ENCODE measurements at places on chromosomes 16 and 17.

DNA sequence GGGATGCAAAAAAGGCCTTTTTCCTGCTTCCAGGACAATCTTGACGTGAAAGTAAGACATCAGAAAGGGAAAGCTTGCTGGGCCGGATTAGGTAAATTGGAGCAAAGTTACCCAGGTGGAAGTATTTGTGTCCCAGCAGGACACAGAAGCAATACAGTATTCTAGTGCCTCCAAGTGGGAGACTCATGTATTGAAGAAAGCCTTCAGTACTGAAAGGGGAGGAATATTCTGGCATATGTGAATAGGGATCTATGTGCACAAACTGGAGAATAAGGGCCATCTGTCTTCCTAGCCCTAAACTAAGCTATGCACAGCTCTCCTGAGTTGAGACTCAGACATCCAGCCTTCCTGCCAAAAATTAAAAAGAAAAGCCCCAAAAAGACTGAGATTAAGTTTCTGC is 327.3 kb upstream of the CDH8 start:
- no peak for DNase-seq

DNA sequence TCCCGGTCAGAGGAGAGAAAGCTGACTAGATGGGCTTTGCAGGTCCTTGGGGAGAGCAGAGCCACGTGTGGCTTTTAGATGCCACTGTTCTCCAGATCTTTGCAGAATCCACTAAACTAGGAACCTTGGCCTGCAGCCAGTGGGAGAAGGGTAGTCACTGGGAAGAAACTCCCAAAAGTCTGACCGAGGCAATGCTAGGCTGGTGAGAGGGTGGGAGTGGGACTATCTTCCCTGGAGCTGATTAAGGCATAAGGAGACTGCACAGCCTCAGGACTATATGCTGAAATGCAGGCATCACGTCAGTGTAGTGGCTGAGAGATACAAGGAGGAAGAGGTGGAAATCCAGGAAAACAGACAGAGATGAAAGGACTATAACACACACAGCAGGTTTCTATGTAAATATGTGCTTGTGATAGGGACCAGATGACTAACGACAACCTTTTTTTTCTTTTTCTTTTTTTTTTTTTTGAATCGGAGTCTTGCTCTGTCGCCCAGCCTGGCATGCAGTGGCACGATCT is 2.2 kb upstream of the GSDMA start:
- no peak for DNase-seq

DNA sequence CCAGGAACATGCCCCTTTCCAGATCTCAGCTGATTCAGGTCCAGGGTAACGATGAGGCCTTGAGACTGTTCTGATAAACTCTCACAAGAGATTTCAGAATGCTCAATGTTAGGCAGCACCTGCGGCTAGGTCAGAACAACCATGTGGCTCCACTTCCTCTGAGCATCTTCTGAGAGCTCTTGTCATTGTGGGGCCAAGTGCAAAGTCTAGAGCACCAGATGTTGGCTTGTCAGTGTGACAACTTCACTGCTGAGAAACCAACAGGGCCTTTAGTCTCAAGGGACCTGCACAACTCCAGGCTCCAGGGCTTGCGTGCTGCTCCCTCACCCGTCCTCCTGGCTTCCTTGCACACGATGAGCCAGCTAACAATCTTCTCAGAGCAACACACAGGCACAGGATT is 29.0 kb downstream of the FCSK start:
- DNase-seq: no peak

DNA sequence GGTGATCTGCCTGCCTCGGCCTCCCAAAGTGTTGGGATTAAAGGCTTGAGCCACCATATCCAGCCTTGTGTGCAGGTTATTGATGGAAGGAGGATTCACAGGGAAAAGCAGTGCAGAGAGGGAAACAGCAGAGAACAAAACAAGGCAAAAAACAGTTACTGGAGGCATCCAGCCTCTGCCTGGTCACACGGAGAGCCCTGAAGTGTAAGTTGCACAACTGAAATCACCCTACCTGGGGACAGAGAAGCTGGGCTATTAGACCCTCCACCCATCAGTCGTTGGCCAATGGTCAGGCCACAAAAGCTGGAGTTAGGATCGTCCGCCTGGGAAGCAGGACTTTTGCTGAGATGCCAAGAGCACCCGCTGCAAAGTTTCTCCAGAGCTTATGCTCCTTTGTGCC is 57.9 kb upstream of the BCO1 start:
- no peak for DNase-seq

DNA sequence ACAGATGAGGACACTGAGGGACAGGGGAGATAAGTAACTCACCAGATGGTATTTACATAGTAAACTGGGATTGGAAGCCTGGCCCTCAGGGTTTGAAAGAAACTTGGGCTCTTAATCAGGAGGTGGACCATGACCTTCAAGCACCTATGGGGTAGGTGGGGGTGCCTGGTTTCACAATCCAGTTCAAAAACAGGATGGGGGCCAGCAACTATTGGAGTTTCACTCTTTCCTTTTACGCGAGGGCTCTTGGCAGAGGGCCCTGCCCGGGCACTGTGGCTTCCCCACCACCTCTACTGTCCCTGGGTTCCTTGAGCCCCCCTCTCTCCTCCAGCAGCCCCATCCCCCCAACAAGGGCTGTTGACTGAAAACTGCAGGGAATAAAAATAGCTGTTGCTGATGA is 11.3 kb upstream of the PRR29 start:
- no peak for DNase-seq

DNA sequence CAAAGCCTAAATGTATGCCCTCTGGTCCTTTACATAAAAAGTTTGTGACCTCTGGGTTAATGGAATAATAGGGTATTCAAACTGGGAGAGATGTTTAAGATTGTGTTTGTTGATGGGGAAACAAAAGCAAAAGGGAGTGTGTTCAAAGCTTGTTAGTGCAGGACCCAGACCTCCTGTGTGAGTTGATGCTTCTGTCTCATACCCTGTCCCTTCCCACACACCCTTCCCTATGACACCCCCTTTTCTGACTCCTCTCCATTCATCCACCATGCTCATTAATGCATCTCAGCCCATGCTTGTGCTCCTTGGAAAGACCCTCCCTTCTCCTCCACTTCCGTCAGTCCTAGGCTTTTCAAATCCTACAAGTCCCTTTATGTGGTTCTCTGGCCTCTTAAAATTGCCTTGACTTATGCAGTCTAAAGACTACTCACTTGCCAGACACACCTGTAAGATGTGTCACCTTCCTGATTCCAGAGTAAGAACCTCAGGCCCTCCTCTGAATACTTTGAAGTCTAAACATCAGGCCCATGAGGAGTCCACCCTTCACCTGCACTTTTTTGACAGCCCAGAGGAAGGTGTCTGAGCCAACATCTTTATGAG is 128.0 kb upstream of the CACNG5 start:
- DNase-seq: no peak

GRCh38 chr17:8496081-8496480 is 60.4 kb downstream of the NDEL1 start:
- no peak for DNase-seq

GRCh38 chr17:73550556-73550955 is 93.7 kb downstream of the SDK2 start:
- DNase-seq: no peak

DNA sequence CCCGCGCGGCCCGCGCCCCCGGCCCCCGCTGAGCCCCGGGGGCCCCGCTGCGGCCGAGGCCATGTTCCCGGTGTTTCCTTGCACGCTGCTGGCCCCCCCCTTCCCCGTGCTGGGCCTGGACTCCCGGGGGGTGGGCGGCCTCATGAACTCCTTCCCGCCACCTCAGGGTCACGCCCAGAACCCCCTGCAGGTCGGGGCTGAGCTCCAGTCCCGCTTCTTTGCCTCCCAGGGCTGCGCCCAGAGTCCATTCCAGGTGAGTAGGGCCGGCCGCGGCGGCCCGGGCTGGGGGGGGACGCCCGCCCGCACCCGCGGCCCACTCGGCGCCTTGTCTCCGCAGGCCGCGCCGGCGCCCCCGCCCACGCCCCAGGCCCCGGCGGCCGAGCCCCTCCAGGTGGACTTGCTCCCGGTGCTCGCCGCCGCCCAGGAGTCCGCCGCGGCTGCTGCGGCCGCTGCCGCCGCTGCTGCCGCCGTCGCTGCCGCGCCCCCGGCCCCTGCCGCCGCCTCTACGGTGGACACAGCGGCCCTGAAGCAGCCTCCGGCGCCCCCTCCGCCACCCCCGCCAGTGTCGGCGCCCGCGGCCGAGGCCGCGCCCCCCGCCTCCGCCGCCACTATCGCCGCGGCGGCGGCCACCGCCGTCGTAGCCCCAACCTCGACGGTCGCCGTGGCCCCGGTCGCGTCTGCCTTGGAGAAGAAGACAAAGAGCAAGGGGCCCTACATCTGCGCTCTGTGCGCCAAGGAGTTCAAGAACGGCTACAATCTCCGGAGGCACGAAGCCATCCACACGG is 504 bp downstream of the MAZ start:
- peak; percentile 84 for DNase-seq

DNA sequence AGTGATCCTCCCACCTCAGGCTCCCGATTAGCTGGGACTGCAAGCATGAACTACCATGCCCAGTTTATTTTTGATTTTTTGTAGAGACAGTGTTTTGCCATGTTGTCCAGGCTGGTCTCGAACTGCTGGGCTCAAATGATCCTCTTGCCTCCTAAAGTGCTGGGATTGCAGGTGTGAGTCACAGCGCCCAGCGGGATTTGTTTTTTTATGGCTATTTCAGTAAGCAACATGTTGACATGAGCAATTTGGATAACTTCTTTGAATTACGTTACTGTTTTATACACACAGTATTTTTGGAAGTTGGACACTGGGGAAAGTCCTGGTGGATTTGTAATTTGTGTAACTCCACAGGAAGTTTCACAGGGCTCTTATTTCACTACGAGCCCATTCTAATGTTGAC is 18.5 kb upstream of the RHOT1 start:
- no peak for DNase-seq

DNA sequence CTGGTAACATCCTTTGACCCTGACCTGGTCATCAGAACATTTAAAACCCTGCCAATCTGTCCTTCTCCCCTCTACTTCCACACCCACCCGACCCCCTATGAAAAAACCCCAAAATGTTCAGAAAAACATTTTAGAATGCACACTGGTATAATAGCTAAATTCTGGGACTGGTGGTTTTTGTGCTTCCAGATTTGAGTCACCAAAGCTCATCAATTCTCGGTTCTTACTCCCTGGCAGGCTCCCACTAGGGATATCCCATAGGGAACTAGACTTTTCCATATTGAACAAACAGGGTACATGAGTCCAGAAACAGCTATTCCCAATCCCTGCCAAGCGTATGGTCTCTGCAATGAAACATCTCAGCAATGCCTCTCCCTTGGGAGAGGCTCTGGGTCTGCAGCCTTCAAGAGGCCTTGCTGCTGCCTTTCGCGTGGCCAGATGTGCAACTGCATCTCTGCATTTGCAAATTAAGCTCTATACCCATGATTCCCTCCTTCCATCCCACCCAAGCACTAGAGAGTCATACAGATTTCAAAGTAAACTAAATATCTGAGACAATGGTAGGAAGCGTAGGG is 67.7 kb downstream of the SMG6 start:
- peak; percentile 74 for DNase-seq

GRCh38 chr16:2881783-2882649 is 999 bp upstream of the FLYWCH2 start:
- peak; percentile 75 for DNase-seq

DNA sequence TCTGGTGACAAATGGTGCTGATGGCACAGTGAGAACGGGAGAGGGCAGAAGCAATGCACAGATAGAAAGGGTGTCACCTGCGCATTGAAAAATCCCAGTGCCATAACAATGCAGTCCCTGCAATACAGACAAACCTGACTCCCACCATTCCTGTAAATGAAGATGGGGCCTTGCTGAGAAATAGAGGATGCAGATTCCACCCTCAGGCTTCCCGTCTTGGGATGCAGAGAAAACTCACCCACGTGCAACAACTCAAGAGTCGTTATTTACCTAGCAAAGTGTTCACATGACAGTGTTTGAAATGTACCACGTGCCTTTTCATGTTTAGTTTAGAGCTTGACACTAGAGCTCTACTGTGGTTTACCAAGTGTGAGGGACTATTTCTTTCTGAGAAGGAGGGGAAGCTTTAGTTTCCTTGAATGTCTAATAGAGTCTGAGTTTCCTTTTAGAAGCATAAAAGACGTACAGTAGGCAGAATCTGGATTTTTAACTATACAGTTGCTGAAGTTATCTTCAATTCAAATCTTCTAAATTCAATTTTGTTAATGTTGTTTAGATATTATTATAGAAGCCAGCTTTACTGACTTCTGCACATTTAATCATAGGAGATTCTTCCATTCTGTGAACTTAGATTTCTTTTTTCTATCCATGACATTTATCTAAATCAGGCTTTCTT is 35.6 kb downstream of the WWOX start:
- DNase-seq: no peak

DNA sequence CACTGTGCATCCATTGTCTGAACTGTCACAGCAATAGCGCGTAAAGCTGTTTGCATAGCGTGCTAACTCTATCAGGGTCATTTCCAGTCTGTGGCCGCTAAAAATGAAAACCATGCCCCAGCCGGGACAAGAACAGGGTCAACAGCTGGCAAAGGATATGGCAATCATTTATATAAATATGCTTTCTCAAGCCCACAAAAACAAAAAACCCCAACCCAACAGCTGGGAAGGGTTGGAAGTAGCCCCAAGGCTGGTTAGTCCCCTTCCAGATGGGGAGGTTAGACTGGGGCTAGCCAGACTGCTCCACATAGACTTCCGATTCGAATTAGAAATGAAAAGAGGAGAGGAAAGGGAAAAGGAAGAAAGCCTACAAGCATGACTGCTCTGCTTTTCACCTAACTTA is 203.3 kb upstream of the TBX2 start:
- no peak for DNase-seq

GRCh38 chr16:11384956-11385586 is 39.8 kb downstream of the RMI2 start:
- peak; percentile 26 for DNase-seq

GRCh38 chr17:1746975-1747543 is 4.4 kb downstream of the SERPINF2 start:
- DNase-seq: no peak

- no peak for DNase-seq
Measured at GRCh38 chr17:58337210-58337599, 8.6 kb upstream of the TSPOAP1 start.

- no peak for DNase-seq
Measured at GRCh38 chr17:64165347-64165746, 35.4 kb upstream of the ERN1 start.

All from sigmoid colon (tissue), 7 donors.